Left ventricle myocardium superior (tissue), 1 donor: ENCODE measurements at places on chromosomes 16 and 17. TPM values are rescaled to one million over a fixed set of nuclear protein-coding genes. Genes with fewer than 3 reads are reported as not detected.

Gene ABI3
- total RNA-seq: 5.6 TPM

Gene RBFOX1
- 79.4 TPM for total RNA-seq

Gene TEKT1
- total RNA-seq: not detected

Gene NHERF2
- total RNA-seq: 235 TPM

GRCh38 chr17:53996890-53997289 is 174.2 kb downstream of the KIF2B start:
- DNase-seq: no peak
